Astrocyte of the cerebellum (primary cell): ENCODE measurements at places on chromosomes 16 and 17.
A peak's percentile ranks its signal among the peaks of the same experiment; 100 is the strongest.

DNA sequence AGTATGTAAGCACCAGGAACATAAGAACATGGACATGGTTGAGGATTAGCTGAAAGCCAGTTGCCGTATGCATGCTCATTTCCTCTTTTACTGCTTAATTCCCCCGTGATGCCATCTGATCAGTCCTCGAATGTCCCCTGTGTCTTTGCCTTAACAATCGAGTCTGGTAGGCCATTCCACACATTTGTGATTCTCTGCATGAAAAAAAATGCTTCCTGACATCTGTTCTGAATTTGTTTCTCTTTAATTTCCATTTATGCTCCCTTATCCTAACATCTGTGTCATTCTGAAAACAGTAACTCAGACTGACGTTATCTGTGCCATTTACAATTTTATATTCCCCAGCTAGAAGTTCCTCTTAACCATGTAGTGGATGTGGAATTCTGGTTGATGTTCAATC lies 158.2 kb upstream of the TOX3 start:
- no peak for DNase-seq

DNA sequence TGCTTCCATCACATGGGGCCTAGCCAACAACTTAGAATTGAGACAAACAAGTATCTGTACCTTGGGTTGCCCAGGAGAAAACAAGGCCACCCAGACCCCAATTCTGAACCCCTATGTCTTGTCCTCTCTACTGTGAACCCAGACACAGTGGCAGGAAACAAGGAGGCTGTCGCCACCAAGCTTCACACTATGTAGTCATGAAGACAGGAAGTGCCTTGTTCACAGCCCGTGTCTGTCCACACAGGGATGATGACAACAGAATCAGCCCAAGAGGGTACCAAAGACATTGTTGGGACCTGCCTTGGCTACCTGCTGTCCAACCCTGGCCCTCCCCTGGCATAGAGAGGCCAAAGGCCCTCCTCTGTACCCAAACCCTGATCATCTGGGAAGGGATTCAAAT lies 84.8 kb downstream of the CDYL2 start:
- no peak for DNase-seq

DNA sequence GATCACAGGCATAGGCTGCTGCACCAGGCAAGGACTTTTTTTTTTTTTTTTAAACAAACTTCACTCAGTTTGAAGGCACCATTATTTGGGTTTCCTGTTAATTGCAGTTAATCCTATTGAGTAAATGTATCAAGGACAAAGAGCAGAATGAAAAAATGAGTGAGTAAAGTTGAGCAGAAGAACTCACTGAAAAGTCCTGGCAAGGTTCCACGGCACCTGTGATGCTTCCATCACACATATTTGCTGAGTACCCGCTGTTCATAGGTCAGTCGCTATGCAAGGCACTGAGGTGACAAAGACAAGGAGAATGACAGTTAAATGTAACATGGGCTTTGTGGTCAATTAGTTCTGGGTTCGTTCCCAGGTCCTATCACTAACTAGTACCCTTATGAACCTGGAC lies 670.0 kb downstream of the MAF start:
- DNase-seq, result no peak

GRCh38 chr16:30876867-30877266 lies 17.0 kb downstream of the BCL7C start:
- no peak for DNase-seq

- DNase-seq, result no peak
Observed at GRCh38 chr16:14502256-14502875, 127.7 kb downstream of the PARN start.

DNA sequence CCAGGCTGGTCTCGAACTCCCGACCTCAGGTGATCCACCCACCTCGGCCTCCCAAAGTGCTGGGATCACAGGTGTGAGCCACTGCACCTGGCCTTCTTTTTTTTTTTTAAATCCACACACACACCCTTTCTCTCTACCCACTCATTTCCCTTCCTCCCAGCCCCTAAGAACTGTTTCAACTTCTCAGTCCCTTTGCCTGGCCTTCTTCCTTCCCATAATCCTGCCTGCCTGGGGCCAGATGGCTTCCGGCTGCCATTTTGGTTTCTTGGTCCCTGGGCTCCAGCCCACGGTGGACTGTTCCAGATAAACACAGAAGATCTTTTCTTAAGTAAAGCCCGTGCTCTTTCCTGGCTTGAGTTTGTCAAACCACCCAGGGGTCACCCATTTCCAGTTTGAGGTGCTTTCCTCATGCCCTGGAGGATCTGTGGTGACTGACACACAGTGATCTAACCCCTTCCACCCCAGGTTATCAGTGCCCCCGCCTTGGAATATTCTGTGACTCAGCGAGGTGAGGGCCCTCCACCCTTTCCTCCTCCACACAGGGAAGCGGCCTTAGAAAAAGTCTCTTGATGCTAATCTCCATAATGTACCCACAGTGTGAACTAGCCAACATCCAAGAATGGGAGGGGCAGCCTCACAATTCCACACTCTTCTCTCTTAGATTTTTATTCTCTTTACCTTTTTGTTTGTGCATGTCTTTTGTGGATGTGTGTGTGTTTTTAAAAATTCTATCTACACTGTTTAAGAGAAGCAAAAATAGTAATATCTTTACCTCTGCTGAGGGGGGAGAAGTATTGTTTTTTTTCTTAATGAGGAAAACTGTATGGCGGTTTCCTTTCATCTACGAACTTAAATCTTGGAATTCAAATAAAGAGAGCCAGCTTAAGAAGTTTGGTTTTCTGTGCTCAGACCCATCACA lies 60.0 kb downstream of the CRISPLD2 start:
- DNase-seq, result no peak

GRCh38 chr17:73231395-73231794 lies 30.3 kb downstream of the CPSF4L start:
- DNase-seq, result no peak

DNA sequence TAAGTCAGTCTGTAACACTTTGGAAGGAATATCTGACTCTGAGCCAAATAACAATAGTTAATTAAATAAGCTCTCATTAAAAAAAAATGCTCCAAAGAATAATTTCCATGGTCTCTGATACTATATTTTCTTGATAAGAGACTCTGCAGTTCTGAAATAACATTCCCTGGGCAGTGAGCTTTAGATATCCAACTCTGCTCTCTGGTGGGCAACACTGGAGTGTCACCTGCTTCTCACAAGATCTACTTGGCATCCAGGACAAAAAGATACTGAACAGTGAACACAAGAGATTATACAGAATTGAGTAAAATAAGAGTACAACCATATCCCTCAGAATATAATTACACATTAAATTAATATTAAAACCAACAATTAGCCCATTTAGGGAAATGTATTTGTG lies 13.7 kb downstream of the BLMH start:
- DNase-seq, result no peak

DNA sequence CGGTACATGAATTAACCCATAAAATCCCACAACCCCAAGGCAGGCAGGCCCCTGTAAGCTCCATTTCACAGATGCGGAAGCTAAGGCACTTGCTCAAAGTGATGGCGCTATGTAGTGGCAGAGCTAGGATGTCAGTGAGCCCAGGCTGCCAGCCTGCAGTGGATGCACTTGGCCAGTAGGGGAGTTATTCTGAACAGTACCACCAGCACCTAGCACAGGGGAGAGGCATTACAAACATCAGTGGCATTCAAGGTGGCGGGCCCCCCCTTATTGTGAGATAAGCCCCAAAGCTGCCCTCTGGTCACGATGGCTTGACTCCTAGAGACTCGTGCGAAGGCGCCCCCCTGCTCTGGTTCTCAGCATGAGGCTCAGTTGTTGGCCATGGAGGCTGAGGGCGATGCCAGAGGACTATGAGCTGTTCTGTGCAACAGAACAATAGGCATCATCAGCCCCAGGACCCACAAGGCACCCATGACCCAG lies 33.8 kb downstream of the GTF3C1 start:
- no peak for DNase-seq

GRCh38 chr17:76397687-76398522 lies 13.5 kb downstream of the SPHK1 start:
- DNase-seq, result peak; percentile 82

- DNase-seq, result no peak
Observed at GRCh38 chr17:31521632-31522283, 130.3 kb downstream of the RAB11FIP4 start.

DNA sequence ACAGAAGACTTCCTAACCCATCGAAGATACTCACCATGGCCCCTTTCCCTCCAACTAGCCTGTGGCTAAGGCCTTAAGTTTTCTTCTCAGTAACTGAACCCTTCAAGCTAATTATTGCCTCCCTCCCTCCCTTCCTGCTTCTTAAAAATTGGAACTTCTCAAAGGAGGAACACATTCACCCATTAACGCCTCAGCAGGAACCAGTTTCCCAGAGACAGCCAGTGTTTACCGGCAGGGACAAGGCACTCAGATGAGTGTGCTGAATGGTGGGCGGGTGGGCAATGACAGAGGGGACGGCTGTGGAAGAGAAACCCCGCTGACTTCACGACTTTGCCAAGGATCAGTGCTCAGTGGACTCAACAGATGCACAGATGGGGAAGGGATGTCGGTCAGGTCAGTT lies 20.3 kb downstream of the PITPNA start:
- no peak for DNase-seq

GRCh38 chr17:2337544-2338314 lies 428 bp downstream of the SGSM2 start:
- DNase-seq, result no peak

GRCh38 chr17:79837888-79838521 lies 1.2 kb downstream of the CBX4 start:
- no peak for DNase-seq

DNA sequence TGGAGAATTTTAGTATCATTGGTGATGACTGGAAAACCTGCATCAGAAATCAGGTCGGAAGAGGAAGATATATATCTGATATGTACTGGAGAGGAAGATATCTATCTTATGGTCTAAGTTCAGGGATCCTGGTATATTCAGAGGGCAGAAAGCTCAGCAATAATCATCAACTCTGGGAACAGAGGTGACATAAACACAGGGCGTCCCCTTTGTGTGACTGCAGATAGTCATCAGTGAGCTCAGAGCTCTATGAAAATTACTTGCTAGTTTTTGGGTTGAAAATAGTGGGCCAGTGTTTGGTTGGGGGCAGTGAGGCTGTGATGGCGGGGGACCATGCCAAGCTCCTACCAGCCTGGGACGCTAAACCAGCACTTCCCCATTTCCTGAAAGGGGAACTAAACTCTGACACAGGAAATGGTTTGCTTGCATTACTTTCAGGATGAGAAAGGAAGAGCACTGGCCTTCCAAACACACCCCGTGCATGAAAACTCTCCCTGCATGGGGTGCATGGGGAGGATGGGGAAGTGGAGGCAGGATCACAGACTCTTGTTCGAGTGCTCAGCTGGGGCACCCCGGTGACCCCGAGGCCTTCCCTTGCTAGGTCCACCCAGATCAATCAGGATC lies 15.8 kb downstream of the NOD2 start:
- no peak for DNase-seq

DNA sequence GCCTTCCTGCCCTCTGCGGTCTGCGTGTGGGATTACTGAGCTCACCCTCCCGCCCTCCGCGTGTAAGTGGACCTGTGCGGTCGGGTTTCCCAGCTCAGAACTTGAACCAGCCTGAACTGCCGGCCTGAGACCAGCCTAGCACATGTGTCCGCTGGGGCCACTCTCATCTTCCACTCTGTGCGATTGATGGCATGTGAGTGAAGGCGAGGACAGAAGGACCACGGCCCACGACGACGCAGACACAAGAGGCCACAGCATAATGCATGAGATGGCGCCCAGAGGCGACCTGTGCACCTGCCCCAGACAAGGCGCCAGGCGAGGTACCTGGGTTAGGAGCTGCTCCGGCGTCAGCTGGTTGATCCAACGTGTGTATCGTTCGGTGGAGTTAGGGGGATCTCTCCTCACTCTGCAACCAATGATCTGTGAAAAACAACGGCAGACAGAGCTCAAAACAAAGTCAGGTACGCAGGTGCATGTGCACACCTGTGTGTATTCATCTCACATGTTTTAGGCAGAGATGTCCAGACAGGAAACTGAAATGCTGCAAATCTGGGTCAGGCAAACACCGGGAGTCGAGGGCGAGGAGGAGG lies 74.5 kb upstream of the METRNL start:
- no peak for DNase-seq

DNA sequence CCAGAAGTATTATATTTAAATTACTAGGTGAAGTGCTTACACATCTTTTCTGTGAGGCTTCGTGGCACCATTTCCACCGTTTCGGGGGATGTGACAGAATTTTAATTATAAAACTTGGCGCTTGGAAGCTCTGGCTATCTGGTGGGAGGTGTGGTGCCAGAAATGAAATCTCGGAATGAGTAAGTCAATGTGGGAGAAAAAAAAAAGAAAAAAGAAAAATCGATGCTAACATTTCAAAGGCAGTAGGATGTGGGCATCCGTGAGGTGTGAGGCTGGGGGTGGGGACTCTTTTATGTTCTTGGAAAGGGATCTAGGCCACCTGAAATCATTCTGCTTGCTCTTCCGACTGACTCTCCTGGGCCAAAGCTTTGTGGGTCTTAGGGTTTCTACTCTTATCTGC lies 21.9 kb downstream of the CPPED1 start:
- DNase-seq, result no peak

DNA sequence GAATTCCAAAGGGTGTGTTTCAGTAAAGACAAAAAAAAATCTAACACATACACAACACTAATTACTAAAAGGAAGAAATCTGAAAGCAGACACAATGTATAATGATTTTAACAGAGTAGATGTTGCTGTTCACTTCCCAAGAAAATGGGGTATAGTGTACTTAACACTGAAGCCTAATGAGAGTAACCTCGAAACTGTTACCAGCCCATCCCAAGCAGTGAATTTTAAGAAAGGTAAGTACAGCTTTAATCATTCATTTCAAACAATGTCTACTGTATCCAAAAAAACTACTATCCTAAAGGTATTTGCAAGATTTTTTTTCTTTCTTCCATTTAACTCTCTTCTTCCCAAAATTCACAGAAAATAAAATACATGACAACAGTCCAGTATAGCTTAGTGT lies 8.3 kb downstream of the GRB2 start:
- DNase-seq, result no peak

DNA sequence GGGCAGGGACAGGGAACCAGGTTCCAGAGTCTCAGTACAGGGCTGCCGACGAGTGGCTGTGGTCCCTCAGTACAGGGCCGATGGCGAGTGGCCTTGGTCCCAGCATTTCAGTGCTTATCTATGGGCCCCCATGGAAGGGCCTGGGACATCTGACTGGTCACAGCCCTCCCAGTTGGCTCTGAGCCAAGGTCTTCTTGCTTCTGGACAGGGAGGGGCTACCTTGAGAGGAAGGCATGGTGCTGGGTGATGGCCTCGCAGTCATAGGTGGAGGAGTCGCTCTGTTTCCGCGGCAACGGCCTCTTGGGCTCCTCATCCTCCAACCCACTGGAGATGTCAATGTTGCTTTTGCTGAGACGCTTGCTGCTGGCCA lies 32.5 kb downstream of the PIMREG start:
- DNase-seq, result no peak

GRCh38 chr17:16352667-16353316 lies 477 bp downstream of the CENPV start:
- DNase-seq, result no peak

DNA sequence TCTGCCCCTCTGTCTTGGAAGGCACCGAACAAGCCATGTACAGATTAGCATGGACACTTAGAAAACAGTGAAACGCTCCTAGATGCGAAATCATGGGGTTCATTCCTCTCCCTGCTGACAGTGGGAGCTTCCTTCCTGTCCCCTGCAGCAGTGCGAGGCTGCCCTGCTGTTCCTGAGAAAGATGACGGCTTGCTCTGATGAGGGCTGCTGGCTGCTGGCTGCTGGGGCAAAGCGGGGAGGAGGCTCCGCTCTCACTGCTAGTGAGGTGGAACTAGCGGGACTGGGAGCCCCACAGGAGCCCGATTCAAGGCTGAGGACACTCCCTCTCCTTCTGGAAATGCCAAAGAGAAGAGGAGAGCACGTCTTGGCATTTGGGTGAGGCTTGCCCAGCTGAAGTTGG lies 25.9 kb upstream of the CACNG4 start:
- DNase-seq, result no peak

GRCh38 chr16:84282533-84282932 lies 12.1 kb upstream of the WFDC1 start:
- DNase-seq, result no peak
